HuH-7.5 (cell line): ENCODE measurements at places on chromosomes 13 and 19.

DNA sequence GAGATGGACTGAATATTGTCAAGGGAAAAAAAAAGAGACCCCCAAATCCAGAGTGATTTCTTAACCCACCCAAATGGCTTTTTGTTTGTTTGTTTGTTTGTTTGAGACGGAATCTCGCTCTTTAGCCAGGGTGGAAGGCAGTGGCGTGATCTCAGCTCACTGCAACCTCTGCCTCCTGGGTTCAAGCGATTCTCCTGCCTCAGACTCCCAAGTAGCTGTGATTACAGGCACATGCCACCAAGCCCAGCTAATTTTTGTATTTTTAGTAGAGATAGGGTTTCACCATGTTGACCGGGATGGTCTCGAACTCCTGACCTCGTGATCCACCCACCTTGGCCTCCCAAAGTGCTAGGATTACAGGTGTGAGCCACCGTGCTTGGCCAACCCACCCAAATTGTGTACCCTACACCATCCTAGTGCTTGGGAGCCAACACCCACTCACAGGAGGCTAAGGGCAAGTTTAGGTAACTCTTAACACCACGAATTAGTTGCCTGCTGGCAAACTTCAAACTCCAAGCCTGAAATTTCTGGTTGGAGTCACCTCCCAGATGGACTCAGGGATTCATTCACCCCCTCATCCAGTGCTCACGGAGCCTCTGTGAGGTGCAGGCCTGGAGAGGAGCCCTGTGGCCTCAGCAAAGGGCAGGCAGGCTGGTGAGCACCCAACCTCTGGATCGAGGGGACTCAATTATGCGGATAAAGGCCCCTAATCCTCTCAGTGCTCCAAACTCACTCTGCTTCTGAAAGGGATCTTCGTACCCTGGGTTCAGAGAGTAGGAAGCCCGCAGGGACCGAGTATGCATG lies 37.6 kb downstream of the ACTN4 start:
- DNase-seq: no peak

DNA sequence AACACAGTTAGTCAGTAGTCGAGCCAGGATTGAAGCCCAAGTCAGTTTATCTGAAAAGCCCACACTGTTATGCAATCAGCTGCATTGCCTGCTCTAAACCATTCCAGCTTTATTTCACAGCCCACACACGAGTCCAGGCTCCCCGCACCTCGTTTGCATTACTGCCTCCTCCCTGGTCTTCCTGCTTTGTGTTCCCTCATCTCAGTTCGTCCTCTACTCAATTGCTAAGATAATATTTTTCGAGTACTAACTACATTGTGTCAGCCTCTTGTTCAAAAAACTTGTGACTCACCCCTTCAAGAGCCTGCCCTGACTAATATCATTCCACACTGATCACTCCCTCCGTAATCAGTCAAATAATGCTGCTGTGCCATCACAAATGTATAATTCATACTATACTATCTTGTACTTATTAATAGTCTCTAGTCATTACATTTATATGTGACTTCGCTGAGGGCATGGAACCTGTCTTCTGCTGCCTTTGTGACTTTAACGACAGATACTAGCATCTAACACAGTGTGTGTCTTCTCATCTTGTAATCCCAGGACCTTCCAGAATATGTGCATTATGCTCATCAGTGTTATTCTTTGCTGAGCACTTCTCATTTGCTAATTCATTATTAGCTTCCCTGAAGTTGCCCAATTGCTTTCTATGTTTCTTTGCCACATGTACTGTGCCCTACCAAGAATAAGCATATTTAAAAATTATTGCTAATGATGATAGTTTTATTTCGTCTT lies 26.2 kb upstream of the WDFY2 start:
- no peak for DNase-seq

GRCh38 chr19:47183601-47184000 lies 47.4 kb downstream of the BBC3 start:
- no peak for DNase-seq

DNA sequence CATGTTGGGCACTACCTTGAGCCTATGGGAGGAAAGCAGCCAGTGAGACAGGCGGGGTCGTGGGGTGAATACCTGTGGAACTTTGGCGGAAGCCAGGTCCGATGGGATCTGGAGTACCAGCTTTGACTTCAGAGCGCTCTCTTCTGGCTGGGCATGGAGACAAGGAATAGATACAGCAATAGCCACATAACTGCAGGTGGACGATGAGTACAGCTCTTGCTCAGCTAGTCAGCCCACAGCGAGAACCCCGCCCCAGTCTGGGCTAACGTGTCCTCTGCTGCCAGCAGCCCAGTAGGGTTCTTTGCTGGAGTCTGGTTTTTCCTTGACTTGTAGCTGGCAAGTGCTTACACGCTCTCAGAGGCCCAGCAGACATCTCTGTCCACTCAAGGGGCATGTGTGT lies 83.4 kb downstream of the SIPA1L3 start:
- DNase-seq: no peak

- no peak for DNase-seq
Observed at GRCh38 chr13:35566340-35566739, 89.9 kb upstream of the MAB21L1 start.
